ENCODE measurements at places on chromosomes 1 and 21.

DNA sequence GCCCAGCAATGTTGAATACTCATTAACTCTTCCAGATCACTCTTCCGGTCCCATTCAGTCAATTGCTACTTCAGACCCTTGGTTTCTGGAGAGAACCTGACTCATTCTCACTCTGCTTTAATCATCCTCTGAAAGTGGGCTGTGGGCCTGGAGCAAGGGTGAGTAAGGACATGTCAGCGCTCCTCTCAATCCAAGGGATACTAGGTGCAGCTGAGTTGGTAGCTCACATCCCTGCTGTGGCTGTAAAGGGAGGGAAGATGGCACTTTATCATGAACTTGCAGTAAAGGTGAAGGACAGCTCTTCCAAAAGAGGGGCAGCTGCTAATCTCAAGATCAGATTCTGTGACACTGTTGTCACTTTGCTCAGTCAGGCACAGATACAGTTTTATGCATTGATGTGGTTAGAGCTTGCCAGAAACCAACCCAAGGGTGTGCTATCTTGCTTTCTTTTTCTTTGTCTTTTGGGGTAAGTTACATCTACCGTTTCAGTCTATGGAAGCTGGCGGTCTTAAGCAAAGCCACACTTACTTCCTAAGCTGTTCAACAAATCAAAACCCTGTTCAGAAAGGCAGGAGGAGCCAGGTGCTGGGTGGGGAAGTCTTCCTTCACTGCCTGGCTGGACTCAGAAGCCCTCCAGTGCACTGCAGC, 26.5 kb upstream of the NTPCR start:
- DNase-seq = no peak

GRCh38 chr21:29075706-29076466, 2.4 kb upstream of the CCT8 start:
- no peak for DNase-seq

DNA sequence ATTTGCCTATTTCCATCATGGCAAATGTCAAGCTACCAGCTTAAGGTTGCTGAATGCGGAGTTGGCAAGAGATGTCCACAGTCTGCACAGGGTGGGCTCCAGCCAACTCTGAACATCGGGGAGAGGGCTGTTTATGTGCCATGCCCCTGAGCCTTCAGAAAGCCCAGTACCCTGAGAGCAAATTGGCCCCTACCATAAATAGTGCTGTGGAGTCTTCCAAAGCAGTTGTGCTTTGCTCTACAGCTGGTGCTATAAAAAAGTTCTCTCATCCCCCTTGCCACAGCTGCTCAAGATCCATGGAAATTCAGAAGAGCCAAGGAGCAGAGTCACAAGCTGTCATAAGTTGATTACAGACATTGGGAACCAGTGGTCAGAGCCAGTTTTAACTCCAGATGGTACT, 85.6 kb upstream of the CLDN14 start:
- DNase-seq = no peak

DNA sequence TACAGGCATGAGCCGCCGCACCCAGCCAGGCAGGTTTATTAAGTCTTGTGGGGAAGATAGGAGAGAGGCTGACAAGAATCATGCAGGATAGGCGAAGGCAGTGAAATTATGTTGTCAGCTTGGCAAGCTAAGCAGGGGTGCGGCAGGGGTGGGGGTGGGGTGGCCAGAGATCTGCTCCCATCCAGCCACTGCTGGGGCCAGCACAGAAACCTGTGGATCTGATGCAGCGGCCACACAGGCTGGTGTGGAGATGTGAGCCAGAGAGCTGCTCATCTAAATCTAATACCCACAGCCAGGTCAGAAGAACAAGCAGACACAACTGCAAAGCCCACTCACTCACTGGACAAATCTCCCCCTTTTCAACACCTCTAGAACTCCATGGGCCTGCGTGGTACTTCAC, 68.7 kb downstream of the KCTD3 start:
- DNase-seq = no peak

GRCh38 chr1:1080122-1080757, 6.1 kb upstream of the RNF223 start:
- no peak for DNase-seq

DNA sequence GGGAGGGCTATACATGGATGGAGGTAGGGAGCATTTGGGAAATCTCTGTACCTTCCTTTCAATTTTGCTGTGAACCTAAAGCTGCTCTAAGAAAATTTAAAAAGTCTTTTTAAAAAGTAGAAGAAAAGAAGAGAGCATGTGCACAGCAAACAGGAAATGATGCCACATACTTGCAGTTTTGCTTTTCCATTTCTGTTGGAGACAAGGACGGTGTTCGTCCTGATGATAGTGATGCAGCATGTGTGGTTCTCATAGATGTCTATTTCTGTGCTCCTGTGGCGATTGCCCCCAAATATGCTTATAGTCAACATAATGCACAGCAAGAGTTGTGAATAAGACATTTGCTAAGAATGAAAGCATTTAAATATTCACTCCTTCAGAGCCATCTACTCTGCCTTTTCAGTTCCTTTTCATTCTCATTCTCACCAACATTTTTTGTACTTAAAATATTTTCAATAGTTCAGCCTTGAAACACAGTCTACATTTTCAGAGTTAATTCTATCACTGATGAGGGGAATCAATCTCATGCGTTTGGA, 66.6 kb downstream of the LRRC8C start:
- DNase-seq = no peak

GRCh38 chr1:232282498-232282897, 347.4 kb downstream of the SIPA1L2 start:
- DNase-seq = no peak

GRCh38 chr1:196650403-196650802, 1.4 kb upstream of the CFH start:
- DNase-seq = no peak

DNA sequence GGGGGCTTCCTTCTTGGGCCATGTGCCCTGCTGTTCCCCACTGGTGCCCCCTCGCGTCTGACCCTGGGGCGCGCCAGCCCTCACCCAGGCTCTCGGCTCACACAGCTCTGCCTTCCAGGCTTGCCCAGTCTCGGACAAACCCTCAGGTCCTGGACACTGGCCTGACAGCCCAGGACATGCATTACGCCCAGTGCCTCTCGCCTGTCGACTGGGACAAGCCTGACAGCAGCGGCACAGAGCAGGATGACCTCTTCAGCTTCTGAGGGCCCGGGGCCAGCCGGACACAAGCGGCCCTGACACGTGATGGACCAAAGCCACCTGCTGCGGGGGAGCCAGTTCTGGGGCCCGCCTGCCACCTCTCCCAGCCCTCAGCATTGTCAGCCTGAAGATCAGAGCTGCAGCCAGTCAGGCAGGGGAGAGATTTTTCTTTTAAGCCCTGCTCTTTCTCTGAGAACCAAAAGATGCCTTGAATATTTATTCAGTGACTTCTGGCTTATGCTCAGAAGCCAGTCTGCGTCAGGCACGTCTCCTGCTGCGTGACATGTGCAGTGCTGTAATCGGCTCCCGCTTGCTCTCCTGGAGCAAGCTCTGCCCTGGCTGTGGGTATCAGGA, 23.4 kb downstream of the LDLRAP1 start:
- DNase-seq = peak; percentile 84

GRCh38 chr1:32749332-32749731, 46.8 kb upstream of the SYNC start:
- no peak for DNase-seq

GRCh38 chr1:223831755-223832636, 13.8 kb downstream of the TP53BP2 start:
- DNase-seq = no peak

- DNase-seq = no peak
Observed at GRCh38 chr1:182093781-182094180, 32.3 kb upstream of the ZNF648 start.

- DNase-seq = no peak
Observed at GRCh38 chr1:230753586-230754251, 6.5 kb downstream of the CAPN9 start.

DNA sequence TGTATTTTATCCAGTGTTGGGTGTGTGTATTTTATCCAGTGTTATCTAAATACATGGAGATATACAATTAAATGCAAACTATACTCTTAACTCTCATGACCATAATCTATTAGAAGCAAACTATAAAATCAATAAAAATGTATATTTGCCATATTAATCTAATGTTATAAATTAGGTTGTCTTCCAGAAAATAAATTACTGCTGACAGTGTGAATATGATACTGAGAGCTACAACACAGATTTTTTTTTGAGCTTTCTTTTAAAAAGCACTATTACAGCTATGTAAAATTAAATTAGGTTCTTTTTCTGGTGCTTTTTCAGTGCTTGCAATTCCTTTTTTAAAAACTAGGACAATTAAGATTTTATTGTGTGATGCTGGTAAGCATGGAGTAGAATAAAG, 19.0 kb upstream of the GPR52 start:
- no peak for DNase-seq

DNA sequence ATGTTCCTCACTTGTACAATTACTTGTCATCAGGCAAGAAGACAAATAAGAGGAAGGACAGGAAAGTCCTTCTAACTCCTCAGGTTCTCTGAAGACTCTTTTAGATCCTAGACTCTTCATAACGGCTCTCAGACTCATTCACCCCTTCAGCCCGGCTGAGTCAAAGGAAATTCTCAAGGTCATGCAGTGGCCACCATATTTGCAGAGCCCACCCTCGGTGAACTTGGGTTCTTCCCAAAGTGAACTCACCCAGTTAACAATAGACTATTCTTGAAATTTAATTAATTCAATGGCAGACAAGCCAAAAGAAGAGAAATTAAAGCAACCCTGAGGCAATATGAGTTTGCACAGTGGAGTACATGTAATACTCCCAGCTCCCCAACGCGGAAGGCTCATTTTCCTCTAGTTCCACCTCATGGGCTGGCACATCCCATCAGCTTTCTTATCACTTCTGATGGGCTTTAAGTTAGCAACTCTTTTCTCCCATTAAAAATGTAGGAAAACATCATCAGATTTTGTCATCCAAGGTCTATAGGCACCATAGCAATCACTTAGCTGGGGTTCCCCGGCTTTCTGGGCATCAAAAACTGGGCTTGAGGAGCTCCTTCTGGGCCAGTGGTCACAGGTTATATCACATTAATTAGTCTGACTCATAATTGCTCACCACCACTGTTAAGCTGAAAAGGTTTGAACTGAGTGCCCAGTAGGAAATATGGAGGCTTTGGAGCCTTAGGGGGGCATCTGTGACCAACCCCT, 27.8 kb upstream of the TIAM1 start:
- no peak for DNase-seq

- DNase-seq = no peak
Observed at GRCh38 chr1:221470000-221470698, 271.7 kb downstream of the DUSP10 start.

DNA sequence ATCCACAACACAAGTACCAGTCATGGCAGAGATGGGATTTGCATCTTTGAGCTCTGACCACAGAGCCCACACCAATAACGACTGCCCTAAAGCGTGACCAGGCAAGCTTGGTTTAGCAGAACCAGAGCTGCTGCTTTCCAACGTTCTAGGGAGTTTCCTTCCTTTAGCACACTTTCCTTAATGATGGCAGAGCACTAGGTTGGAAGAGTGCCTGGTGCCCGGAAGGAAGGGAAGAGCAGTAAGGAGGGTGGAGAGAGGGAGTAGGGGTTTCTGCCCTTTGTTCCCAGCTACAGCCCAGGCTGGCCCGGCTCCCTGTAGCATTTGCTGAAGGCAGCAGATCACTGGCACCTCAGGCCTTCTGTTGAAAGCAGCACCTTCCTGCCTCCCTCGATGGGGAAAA, 6.1 kb upstream of the EVA1C start:
- no peak for DNase-seq

- no peak for DNase-seq
Observed at GRCh38 chr1:225480825-225481434, 53.1 kb upstream of the LBR start.

GRCh38 chr1:91916046-91916445, 30.1 kb upstream of the TGFBR3 start:
- no peak for DNase-seq

DNA sequence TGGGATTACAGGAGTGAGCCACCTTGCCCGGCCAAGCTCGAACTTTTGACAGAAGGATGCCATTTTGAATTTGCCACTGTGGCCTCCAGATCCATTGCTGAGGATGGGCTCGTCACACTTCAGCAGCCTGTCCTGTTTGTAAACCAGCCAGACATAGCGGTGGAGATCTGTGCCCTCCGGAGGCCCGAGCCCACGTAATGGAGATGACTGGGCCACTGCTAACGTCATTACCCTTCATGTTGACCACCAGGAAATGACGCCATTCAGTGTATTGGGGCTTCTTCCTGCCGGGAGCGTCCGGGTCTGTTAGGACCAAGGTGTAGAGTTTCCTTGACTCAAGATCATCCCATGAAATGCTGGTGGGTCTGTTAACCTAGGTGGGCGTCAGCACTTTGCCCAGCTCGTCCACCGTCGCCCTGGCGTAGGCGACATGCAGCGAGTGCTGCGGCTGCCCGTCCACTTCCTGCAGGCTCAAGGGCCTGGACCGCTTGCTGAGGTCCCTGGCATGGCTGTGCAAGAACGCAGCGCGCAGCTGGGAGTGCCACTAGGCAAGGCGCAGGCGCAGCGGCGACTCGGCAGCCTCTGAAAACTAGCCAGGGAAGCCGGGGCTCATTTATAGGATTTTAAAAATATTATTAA, 40.8 kb downstream of the PTPRC start:
- DNase-seq = no peak

GRCh38 chr1:172513479-172513878, 19.5 kb upstream of the SUCO start:
- DNase-seq = peak; percentile 14

GRCh38 chr1:36864823-36865601, 169.3 kb downstream of the GRIK3 start:
- no peak for DNase-seq

DNA sequence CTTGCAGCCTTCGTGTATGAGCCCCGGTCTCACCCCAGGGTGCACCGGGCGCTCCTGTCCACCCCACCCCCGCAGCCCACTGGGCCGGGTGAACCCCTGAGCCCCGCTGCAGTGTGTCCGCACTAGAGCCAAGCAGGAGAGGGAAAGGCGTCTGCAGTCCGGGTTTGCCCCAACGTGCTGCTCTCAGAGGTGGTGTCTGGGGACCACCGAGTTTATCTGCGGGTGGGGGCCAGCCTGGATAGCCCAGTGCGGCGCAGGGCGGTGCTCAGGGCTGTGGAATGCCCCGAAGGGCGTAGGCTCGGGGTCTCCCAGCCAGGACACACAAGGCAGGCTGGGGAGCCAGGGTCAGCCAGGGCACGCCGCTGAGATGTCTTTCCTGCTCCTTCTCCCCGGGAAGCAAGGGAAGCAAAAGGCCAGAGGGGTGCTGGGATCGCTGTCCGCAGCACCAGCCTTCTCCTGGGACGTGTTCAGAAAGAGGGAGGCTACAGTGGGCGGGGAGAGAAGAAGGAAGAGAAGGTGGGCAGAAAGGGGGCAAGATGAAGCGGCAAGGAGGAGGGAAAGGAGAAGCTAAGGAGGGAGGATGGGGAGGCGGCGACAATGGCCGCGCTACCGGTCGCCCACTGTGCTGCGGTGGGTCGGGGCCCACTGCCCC, 56.6 kb downstream of the MAB21L3 start:
- no peak for DNase-seq

Data from brain microvascular endothelial cell (primary cell).